ENCODE measurements at places on chromosomes 6 and 20.

DNA sequence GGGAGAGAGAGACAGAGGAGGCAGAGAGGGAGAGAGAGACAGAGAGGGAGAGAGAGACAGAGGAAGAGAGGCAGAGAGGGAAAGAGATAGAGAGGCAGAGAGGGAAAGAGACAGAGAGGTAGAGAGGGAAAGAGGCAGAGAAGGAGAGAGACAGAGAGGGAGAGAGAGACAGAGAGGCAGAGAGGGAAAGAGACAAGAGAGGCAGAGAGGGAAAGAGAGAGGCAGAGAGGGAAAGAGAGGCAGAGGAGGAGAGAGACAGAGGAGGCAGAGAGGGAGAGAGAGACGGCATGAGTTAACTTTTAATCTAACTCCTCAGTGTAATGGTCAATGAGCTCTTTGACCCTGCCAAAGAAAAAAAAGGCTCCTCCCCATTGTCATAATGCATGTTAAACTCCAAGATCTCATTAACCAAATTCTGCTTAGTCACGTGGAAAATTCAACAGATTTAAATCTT, 7.1 kb downstream of the ELOVL2 start:
- no peak for DNase-seq

DNA sequence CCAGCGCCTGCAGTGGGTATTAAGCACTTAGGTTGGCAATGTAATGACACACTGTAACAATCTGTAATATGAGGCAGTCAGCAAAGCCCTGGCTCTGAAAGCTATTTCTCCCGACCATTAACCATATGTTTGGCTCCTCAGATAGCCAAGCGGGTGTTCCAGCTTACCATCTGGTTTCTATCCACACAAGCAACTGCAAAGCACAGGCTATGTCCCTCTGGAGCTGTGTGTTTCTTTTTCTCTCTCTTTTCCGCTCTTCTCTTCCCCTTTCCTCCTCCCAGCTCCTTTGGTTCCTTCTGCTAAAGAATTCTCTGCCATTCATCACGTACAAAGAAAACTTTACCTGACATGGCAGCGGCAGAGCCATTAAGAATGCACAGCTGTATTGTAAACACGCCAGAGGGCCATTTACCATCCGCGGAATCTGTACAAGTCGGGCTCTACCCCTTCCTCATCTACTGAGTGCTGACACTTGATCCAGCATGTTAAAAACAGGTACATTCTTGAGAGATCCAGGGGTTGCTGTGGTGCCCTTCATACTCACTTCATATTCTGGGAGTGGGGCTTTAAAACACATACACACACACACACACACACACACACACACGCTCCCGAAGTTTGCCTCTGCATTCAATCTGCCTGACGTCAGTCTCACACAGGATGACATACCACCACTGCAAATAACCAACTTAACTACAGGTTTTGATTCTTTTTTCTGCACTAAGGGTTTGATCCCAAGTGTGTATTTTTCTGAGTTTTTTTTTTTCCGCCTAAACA, 77.2 kb downstream of the BACH2 start:
- no peak for DNase-seq

GRCh38 chr6:135108692-135109091, 54.1 kb upstream of the HBS1L start:
- DNase-seq: no peak

- DNase-seq: no peak
These were observed 488.3 kb downstream of the CDH26 start for GRCh38 chr20:60446267-60447111.

- no peak for DNase-seq
These were observed 32.3 kb downstream of the UST start for GRCh38 chr6:148779142-148779562.

- no peak for DNase-seq
These were observed 50.3 kb downstream of the MYH7B start for GRCh38 chr20:35006009-35006408.

DNA sequence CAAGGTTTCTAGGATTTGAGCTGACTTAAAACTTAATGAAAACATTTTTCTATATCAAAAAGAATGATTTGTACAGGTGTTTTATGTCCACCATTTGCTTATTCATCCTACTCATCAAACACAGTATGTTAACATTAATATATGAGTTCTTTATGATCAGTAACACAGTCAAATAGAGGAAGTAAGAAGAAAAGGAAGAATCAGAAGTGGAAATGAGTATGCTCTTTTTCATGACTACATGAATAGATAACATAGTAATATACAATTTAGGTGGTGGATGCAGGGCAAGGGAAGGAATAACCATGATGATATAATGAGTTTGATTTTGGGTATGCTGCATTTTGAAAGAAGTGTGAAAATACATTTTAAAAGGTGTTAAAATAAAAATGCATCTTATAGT, 16.5 kb downstream of the KPNA5 start:
- no peak for DNase-seq

DNA sequence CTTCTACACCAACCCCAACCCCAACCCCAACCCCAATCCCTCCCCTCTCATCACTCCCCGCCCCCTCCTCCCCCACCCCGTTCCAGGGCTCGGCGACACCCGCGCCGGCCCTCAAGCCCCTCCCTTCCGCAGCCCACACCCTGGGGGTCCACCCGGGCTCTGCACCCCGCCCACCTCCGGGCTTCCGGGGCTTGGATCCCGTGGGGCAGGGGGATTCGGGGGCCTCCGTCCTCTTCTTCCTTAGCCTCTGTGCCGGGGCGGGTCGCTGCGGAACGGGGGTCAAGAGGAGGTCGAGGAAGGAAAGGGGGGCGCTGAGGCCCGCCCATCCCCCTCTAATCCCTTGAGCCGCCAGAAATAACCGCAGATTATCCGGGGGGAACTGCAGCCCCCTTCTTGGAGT, 690 bp downstream of the TULP1 start:
- no peak for DNase-seq

DNA sequence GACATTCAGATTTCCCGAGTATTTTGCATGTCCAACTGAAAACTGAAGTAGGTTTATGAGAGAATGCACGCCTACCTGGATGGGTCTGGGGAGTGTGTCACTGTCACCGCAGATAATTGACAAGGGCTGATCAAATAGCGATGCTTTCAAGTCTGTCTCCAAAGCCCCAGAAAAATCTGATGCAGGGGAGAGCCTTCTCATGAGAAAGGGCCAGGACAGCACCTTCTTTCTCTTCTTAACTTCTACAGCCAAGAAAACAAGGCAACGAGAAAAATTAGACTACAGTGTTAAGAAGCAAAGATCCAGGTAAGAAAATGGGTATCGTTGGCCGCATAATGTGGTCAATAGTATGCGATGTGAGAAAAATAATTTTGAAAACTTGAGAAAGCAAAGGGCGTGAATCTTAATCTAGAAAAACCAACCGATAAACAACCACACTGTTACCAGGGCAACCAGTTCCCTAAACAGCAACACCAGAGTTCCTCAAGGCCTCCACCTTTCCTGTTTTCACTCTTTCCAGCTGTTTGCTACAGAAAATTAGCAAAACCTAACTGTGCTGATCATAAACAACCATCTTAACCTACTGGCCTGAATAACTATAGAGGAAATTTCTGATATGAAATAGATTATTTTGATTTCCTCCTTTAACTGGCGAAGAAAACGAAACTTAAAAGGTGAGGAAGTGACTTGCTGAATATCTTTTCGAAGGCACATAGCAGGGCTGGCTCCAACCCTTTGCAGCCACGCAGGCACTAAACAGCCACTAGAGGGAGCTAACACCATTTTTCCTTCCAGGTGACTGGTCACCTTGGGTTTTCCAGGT, 2.6 kb downstream of the TAGAP start:
- peak; percentile 68 for DNase-seq

- no peak for DNase-seq
These were observed 33.0 kb upstream of the RBL1 start for GRCh38 chr20:37128803-37129202.

GRCh38 chr20:21510414-21511384, 3.2 kb downstream of the NKX2-2 start:
- DNase-seq: no peak

- no peak for DNase-seq
These were observed 134.8 kb downstream of the LY86 start for GRCh38 chr6:6723361-6723760.

DNA sequence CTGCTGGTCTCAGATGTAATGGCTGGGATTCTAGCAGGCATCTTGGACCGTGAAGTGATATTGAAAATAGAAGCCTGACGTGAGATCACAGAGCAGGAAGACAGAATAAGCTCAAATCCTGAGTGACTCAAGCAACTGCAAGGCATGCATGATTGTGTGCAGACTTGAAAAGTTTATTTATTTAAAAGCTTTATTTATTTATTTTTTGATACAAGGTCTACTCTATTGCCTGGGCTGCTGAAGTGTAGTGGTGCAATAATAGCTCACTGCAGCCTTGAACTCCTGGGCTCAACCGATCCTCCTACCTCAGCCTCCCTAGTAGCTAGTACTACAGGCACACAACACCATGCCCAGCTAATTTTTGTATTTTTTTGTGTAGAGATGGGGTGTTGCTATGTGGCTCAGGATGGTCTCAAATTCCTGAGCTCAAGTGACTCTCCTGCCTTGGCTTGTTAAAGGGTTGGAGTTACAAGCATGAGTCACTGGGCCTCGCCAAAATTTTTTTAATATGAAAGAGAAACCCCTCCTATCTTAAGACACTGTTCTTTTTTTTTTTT, 40.1 kb upstream of the RNF144B start:
- no peak for DNase-seq

DNA sequence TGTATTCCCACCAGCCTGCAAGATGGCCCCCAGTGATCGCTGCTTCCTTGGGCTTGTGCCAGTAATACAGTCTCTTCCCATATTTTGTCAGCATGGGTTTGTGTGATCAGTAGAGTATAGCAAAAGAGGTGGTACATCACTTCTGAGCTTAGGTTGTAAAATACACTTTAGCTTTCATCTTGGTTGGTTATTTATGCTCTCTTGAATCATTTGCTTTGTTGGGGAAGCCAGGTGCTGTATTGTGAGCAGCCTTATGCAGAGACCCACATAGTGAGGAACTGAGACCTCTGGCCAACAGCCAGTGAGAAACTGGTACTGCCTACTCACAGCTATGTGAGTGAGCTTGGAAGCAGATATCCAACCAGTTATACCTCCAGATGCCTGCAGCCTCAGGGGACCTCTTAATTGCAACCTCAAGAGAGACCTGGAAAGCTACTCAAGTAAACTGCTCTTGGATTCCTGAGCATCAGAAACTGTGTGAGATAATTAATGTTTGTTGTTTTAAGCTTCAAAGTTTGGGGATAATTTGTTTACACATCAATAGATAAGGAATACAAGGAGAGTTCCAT, 229.3 kb downstream of the FARS2 start:
- no peak for DNase-seq

DNA sequence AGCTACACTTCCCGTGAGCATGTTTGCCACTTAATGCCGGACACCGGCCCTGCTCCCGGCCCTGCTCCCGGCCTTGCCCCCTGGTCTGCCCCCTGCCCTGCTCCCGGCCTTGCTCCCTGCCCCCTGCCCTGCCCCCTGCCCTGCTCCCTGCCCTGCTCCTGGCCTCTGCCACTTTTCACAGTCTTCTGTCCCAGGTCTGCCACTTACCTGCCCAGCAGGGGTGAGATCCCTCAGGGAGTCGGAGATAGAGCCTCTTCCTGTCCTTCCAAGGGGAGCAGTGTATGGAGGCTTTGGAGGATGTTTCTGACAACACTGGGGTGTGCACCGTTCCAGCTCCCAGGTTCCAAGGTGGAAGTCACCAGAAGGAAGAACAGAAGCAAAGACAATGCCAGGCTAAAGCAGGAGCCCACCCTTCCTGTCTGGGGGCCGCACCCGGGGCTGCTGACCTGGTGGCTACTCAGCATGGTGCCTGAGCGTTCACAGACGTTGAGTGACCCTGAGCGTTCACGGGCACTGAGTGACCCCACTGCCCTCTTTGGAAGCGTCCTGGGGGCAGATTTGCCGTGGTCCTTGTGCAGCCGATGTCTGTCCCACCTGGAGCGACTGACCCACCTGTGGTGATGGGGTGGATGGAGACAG, 199.8 kb downstream of the DLL1 start:
- DNase-seq: no peak

DNA sequence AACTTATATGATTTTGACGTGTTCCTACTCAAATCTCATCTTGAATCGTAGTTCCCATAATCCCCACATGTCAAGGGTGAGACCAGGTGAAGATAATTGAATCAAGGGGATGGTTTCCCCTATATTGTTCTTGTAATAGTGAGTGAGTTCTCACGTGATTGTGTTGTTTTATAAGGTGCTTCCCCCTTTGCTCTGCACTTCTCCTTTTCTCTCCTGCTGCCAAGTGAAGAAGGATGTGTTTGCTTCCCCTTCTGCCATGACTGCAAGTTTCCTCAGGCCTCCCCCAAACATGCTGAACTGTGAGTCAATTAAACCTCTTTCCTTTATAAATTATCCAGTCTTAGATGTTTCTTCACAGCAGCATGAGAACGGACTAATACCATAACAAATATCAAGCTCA, 83.2 kb downstream of the MANEA start:
- DNase-seq: no peak

- DNase-seq: peak; percentile 42
These were observed 2.0 kb downstream of the DXO start for GRCh38 chr6:31969712-31970603.

DNA sequence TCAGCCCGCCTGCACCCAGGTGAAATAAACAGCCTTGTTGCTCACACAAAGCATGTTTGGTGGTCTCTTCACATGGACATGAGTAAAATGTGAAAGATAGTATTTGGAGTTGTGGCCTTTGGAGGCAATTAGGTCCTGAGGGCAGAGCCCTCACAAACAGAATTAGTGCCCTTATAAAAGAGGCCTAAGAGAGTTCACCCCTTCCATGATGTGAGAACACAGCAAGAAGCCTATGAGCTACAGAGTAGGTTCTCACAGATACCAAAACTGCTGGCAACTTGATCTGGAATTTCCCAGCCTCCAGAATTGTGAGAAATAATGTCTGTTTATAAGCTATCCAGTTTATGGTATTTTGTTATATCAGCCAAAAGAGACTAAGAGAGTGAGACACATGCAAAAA, 74.5 kb downstream of the TRDN start:
- no peak for DNase-seq

Data from A172 (cell line).